ENCODE measurements at places on chromosomes 2 and 18.

DNA sequence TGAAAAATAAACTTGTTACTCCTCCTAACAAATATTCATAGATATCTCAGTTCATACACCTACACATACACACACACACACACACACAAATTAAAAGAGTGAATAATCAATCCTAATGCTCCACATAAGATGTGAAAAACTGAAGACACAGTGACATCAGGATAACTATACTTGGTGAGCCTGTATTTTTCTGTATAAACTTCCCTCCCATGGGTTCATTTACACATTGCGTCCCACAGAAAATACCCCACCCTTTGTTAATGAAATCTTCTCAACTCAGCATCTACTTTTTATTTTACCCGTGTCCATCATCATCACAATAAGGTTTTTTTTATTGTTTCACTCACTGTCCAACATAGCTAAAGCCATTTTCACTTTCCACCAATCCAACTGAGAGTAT lies 60.4 kb downstream of the CD226 start:
- no peak for DNase-seq

- DNase-seq, result no peak
Observed at GRCh38 chr2:61632276-61633169, 94.4 kb upstream of the XPO1 start.

GRCh38 chr2:134143568-134143967 lies 110.3 kb upstream of the MGAT5 start:
- DNase-seq, result no peak

DNA sequence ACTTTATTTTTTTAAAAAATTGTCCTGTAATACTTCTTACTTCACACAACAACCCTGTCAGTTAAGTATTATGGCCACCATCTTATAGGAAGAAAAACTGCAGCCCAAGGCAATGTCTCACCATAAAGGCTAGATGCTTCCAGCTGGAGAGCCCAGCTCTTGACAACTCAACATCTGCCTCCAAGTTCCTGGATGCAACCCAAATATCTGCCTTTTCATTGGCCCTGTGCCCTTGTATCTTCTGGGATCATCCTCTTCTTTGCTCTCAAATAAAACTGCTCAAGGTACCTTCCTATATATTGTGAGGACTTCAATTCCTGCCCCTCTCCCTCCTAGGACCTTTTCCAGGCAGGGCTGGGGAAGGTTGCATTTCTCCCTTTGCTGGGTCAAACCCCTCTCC lies 69.5 kb downstream of the BIN1 start:
- DNase-seq, result no peak

DNA sequence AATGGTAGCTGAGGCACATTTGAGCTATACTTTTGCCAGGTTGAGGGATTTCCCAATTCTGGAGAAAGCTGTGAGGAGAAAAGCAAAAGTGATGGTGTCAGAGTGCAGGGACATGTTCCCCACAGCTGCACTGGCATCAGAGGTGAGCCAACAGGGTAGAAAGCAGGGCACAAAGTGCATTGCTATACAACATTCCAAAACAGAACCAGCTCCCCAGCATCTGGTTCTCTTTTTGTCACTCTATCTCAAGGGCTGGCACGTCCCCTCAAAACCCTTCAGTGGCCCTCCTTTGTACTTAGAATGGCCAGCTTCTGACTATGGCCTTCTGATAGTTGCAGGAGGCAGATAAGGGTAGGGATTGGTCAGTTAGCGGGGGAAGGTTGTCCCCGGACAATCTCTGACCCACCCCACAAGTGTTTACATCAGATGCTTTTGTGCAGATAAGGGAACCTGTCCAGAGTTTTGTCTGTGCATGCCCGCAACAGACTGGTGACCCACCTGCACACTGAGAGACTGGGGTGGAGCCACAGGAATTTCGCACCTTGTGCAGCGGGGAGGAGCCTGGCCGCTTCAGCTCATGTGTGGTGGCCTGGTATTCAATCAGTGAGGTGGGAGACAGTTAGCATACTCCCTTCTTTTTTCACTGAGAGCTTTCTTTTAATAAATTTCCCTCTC lies 31.0 kb upstream of the TMEM17 start:
- no peak for DNase-seq

DNA sequence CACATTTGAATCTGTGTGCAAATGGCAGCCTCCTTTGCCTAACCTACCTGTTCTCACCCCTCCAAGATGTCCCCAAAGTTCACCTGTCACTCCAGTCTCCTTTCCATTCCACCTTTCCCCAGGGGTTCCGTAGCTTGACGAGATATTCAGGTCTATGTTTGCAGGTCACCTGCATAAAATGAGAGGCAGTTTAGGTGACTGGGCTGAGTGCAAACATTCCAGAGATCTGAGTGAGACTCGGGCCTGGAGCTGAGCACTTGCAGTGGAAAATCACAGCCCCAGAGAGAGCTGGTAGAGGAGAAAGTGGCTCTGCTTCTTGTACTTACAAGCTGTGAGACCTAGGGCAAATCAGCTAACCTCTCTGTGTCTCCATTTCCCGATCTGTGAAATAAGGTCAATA lies 20.1 kb downstream of the CAPN14 start:
- DNase-seq, result no peak

DNA sequence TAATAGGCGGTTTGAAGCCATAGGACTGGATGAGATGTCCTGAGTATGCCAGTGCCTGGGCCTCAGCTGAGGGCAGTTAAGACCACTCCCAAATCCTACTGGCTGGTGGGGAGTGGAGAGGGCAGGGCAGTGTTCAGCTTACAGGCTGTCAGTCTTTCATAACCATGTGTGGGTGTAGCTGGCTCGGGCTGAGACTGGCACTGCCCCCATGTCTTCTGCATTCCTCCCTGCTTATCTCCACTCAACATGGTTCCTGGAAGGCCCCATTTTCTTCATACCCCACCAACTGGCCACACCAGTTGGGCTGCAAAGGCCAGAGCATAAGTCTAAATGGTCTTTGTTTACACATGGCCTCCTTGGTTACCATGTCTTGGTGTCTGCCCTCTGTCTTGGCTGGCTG lies 17.2 kb upstream of the IL37 start:
- no peak for DNase-seq

GRCh38 chr2:170148161-170148560 lies 29.8 kb upstream of the MYO3B start:
- DNase-seq, result no peak

DNA sequence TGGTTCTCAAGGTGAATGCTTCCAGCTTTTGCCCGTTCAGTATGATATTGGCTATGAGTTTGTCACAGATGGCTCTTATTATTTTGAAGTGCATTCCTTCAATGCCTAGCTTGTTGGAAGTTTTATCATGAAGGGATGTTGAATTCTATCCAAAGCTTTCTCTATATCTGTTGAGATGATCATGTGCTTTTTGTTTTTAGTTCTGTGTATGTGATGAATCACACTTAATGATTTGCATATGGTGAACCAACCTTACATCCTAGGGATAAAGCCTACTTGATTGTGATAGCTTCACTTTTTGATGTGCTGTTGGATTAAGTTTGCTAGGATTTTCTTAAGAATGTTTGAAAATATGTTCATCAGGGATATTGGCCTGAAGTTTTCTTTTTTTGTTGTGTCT lies 112.1 kb downstream of the MBD2 start:
- no peak for DNase-seq

- DNase-seq, result no peak
Observed at GRCh38 chr2:88177556-88177955, 7.4 kb downstream of the THNSL2 start.

- no peak for DNase-seq
Observed at GRCh38 chr2:172667581-172668325, 67.9 kb upstream of the RAPGEF4 start.

GRCh38 chr2:96241900-96242611 lies 23.7 kb downstream of the TMEM127 start:
- DNase-seq, result no peak

GRCh38 chr2:36717603-36718266 lies 21.2 kb downstream of the VIT start:
- DNase-seq, result no peak

GRCh38 chr18:5197032-5197434 lies at the start of gene AKAIN1:
Gene AKAIN1, minus strand, starts transcription at chr18:5197257. Its CDS starts 204 bp downstream, at chr18:5197053.
- DNase-seq, result no peak

Data from suprapubic skin (tissue), 4 donors.